HCT116 (cell line): ENCODE measurements at places on chromosomes 12 and 14. TPM values are rescaled to one million over a fixed set of nuclear protein-coding genes. Genes with fewer than 3 reads are reported as not detected.
A peak's percentile ranks its signal among the peaks of the same experiment; 100 is the strongest.

DNA sequence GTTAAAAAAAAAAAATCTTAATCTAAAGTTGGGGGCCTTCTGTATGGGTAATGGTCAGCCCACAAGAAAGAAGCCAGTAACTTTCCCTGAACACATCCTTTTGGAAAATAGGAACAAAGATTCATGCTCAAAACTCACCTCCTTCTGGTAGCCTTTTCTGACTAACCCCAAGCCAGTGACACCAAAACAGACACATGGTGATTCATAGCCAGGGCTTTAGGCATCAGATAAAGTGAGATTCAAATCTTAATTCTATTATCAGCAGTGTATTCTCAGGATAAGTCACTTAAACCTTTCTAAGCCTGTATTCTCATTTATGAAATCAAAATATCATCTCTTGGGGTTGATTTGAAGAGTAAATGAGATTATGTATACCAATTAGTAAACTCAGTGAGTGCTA lies 4.9 kb downstream of the ATP5MC2 start:
- H3K27ac ChIP-seq = peak overlapping the region; percentile 54; the same call in 1 of the 2 replicates
- H3K4me3 ChIP-seq = peak overlapping the region; percentile 17; the same call in 1 of the 2 replicates
- DNase-seq = no peak
- peaks cover 47% of the 10 kb centered on the region; the same call in 1 of the 2 replicates for H3K36me3 ChIP-seq
- H3K4me1 ChIP-seq = peaks cover 15% of the 10 kb centered on the region
- H3K27me3 ChIP-seq = no peaks in the 10 kb centered on the region

- no peak for DNase-seq
- no peaks in the 10 kb centered on the region for H3K4me1 ChIP-seq
- H3K4me3 ChIP-seq = no peak overlapping the region
- H3K36me3 ChIP-seq = no peaks in the 10 kb centered on the region
- no peak overlapping the region for H3K27ac ChIP-seq
Observed at GRCh38 chr14:50083467-50084337, 32.7 kb downstream of the VCPKMT start.

- no peaks in the 10 kb centered on the region for H3K27me3 ChIP-seq
- no peak for DNase-seq
- no peak overlapping the region for H3K4me3 ChIP-seq
- no peak overlapping the region for H3K27ac ChIP-seq
- no peaks in the 10 kb centered on the region for H3K4me1 ChIP-seq
- no peaks in the 10 kb centered on the region for H3K36me3 ChIP-seq
Observed at GRCh38 chr12:50338920-50339645, 55.8 kb upstream of the LIMA1 start.

Gene LYZ
- 1.3 TPM for total RNA-seq

DNA sequence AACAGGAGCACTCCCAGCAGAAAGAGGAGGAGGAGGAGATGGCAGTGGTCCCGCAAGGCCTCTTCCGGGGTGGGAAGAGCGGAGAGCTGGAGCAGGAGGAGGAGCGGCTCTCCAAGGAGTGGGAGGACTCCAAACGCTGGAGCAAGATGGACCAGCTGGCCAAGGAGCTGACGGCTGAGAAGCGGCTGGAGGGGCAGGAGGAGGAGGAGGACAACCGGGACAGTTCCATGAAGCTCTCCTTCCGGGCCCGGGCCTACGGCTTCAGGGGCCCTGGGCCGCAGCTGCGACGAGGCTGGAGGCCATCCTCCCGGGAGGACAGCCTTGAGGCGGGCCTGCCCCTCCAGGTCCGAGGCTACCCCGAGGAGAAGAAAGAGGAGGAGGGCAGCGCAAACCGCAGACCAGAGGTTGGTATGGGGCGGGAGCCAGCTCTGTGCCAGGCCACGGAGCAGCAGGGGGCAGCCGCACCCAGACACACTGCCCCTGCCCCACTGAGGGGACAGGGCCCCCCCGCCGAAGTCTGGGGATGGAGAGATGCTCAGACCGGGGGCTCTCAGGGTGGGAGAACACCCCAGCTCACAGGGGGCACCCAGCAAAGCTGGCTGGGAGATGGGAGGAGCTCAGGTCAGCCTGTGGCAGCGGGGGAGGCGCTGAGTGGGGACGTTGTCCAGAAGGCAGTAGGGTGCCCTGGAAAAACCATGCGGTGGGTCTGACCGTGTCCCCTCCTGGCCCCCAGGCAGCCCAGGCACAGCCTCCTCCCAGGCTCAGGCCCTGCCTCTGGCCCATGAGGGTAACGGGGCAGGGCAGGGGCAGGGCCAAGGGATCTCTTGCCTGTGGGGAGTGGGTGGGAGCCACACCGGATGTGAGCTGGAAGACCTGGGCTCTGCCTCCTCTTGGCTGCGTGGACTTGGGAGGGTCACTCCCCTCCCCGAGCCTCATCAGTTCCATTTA lies 9.8 kb downstream of the CHGA start:
- no peak overlapping the region for H3K4me3 ChIP-seq
- H3K36me3 ChIP-seq = no peaks in the 10 kb centered on the region
- no peak overlapping the region for H3K27ac ChIP-seq
- no peaks in the 10 kb centered on the region for H3K27me3 ChIP-seq

DNA sequence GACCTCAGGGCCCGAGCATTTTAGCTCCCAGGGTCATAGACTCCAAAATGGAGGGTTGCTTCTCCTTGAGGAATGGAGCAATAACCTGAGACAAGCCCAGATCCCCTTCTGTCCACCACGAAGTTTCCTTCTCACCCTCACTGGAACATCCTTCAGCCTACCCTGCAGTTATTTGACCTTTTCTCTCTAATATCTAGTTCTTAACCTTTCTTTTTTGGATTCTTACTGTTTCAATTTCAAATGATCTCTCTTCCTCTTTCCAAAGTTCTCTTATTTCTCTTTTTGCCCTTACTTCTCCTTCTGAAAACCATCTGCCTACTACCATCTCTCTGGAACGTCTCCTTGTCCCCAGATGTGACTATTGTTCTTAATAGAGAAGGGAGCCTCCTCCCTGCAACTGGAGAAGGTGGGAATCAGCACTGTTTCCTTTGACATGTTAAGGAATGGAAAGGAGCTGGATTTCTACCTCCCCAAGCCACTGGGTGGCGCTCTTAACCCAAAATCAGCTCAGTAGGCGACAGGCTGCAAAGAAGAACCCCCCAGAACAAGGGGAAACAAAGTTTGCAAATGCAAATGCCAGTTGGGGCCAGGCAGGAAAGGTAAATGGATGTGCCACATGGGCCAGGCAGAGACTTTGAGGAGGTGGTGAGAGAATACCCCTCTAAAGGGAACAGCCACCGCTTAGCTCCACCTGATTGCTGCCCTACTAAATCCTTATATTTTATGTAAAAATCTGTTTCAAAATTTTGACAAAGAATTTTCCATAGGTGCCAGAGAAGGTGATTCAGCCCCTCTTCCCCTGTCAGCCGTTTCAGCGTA lies 22.4 kb upstream of the PDE1B start:
- no peak overlapping the region for H3K4me3 ChIP-seq
- H3K27ac ChIP-seq = no peak overlapping the region
- DNase-seq = peak; percentile 53
- H3K36me3 ChIP-seq = no peaks in the 10 kb centered on the region
- 0 out of 2 replicates have a peak, but pooled peaks cover 3% of the 10 kb centered on the region for H3K4me1 ChIP-seq

- H3K4me1 ChIP-seq = no peaks in the 10 kb centered on the region
- no peaks in the 10 kb centered on the region for H3K27me3 ChIP-seq
- no peak overlapping the region for H3K4me3 ChIP-seq
Observed at GRCh38 chr14:98189944-98190343, 1082.1 kb downstream of the BCL11B start.

Gene IL22
- not detected for total RNA-seq

Gene HPD
- total RNA-seq = 1.1 TPM

Gene PPP1R3E
- total RNA-seq = 5.6 TPM

DNA sequence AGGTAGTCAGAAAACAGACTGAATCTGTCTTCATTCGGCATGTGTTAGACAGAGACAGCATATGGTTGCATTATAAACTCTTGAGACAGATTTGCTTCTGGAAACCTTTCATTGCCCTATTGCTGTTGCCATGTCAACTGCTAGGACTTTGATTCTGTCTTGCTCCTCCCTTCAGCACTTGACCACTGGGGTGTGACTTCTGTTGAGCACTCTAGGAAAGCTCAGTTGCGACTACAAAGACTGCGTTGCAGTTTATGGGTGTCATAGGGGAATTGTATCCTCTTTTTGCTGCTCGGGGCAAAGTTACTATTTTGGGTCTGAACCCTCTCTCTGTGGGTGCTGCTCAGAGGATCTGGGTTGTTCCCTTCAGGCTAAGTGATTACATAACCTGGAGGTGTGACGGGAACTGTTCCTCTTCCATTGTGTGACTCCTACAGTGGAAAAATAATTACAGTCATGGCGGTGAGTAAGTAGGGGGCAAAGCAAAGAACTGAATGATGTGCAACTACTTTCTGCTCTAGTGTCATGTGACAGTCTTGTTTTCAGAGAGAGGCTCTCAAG lies 44.3 kb upstream of the TRIM9 start:
- no peak overlapping the region for H3K27ac ChIP-seq
- H3K36me3 ChIP-seq = no peaks in the 10 kb centered on the region
- no peaks in the 10 kb centered on the region for H3K27me3 ChIP-seq
- no peaks in the 10 kb centered on the region for H3K4me1 ChIP-seq

DNA sequence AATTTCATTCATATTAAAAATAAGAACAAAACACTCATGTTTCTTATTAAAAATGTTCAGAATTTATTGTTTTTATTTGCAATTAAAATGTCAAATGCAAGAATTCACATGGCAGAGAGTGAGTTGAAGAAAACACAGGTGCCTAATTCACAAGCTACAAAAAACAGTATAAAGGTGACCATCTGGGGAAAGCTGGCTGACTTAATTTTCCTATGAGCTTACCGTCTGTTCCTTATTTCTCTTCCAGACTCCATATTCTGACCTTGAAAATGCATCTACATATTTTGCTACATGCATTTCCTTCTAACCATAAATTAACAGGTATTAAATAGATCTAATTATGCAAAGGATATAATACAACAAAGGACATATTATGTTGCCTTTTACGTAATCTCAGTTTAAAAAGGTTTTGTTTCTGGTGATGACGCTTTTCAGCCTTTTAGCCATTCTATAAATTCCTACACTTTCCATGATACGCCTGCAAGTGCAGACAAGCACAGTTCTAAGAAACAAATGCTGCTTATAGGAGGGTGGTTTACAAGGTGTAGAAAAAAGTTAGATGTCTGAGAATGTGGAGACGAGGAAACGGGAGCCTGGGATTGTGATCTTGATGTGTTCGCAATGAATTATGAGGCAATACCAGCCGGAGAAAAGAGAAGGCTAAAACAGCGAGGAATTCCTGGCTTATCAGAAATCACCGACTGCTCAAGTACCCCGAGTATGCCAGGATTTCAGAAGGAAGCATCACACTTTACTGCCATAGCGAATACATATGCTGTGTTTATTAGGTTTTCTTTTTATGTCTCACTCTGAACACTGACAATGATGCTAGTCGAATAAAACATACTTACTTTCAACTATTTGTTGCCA lies 24.6 kb downstream of the LIN7A start:
- DNase-seq = no peak
- H3K27me3 ChIP-seq = no peaks in the 10 kb centered on the region
- no peaks in the 10 kb centered on the region for H3K36me3 ChIP-seq
- no peaks in the 10 kb centered on the region for H3K4me1 ChIP-seq
- no peak overlapping the region for H3K27ac ChIP-seq

Gene SLC10A1
- not detected for total RNA-seq

DNA sequence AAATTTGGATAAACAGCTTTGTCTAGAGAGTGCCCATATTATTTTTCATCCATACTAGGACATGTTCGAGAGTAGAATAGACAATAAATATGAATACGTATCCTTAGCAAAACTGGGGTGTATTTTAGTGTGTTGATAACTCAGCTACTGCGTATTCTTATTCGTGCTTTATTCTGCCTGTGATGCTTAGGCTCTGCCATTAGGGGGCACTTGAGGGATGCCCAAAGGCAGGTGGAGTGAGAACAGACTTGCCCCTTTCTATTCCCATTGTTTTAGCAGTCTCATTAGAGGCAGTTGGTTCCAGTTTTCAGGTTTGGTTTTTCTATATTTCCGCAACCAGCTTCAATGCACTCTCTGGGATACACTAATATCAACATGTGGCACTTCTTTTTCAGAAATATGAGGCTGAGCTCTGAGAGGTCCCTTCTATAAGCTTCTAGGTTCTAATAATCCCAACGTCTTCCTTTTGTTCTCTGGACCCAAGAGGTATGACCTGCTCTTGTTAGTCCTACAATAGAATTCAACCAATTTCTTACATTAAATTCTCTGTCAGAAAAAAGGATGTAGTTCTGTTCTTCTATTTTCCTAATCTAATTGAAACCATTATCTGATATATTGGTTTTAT lies 985.7 kb upstream of the FBXO33 start:
- DNase-seq = peak; percentile 29
- no peaks in the 10 kb centered on the region for H3K4me1 ChIP-seq
- H3K27me3 ChIP-seq = no peaks in the 10 kb centered on the region
- H3K4me3 ChIP-seq = peak overlapping the region; percentile 23; the same call in 1 of the 2 replicates
- H3K27ac ChIP-seq = no peak overlapping the region

Gene SERPINA10
- total RNA-seq = not detected

- H3K27ac ChIP-seq = no peak overlapping the region
- no peak for DNase-seq
- no peak overlapping the region for H3K4me3 ChIP-seq
Observed at GRCh38 chr14:55094292-55095157, 34.5 kb upstream of the LGALS3 start.

DNA sequence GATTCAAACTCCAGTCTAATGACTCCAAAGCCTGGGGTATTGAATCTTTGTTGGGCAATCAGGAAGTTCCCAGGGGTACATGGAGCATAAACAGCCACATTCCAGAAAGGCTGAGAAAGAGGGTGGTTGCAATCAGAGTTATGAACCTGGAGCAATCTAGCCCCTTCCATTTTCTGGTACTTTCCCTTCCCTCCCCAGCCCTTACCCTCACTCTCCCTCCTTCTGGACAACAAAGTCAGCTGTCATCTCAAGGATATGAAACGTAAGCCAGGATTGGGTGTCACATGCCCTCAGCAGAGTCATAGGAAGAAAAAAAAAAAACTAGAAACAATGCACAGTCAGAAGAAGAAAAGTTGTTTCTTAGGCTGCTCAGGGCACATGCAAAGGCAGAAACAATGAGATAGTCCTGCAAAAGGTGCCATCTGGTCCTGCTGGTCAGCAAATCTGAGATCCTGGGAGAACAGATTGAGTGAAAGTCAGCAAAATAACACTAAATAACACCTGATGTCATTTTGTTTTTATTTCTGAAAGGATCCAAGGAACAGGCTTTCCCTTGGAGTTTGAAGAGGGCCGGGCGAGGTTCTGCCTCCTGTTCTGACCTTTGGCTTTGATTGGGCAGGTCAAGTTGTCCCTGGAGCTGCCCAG lies 27.1 kb downstream of the TMEM229B start:
- peaks cover 5% of the 10 kb centered on the region; the same call in 1 of the 2 replicates for H3K27me3 ChIP-seq
- no peaks in the 10 kb centered on the region for H3K4me1 ChIP-seq
- no peaks in the 10 kb centered on the region for H3K36me3 ChIP-seq
- no peak for DNase-seq
